H1 (cell line): ENCODE measurements at places on chromosomes 3 and 15. TPM values are rescaled to one million over a fixed set of nuclear protein-coding genes. Genes with fewer than 3 reads are reported as not detected.

- H3K4me3 ChIP-seq, result no peak overlapping the region
- H3K27ac ChIP-seq, result no peak overlapping the region
- DNase-seq, result no peak
- H3K36me3 ChIP-seq, result no peaks in the 10 kb centered on the region
Observed at GRCh38 chr15:70113304-70113700, 15.6 kb upstream of the TLE3 start.

DNA sequence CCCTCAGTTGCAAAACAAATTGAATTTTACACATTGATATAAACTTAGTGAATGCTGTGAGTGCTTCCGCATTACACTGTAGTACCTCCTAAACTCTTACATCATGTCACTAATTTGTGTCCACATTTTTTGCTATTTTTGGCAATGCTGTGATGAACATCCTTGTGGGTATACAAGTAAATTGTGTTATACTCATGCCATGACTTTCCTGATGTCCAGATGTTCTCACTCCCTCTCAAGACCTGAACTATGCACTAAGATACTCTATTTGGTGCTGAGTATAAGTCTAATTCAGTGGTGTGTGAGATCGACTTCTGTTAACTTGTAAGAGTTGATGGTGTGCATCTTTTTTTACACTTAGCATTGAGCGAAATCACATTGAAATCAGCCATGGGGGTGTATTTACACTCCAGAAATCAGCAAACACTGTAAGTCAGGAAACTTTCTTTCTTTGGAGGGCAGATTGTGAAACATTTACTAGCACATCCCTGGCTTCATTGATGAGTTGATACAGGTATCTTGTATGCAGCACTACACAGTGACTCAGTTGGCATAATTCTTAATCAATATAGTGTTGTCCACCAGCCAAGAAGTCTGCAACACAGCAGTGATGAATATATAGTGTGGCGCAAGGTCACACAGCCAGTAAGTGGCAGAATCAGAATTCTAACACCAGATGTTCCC lies 228.1 kb upstream of the RORA start:
- H3K4me3 ChIP-seq, result no peak overlapping the region
- no peak overlapping the region for H3K27ac ChIP-seq
- no peaks in the 10 kb centered on the region for H3K27me3 ChIP-seq
- no peaks in the 10 kb centered on the region for H3K4me1 ChIP-seq
- H3K36me3 ChIP-seq, result no peaks in the 10 kb centered on the region
- no peak for DNase-seq

DNA sequence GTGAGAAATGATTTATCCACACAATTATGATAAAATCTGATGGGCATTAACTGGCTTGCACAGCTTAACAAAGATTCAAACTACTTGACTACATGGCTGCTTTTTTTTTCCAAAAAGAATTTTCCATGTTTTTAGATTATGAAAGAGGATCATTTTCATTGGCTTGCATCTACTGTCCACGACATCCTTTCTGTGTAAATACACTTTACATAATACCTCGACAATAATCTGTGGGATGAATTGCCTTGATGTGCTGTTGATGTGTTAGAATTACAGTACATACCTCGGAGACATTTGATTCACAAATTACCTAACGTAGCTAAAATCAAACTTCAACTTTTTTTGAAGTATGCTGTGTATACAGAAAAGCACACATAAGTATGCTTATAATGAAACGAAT lies 104.4 kb downstream of the PPP2R3A start:
- no peaks in the 10 kb centered on the region for H3K36me3 ChIP-seq
- no peaks in the 10 kb centered on the region for H3K4me1 ChIP-seq
- no peak for DNase-seq

DNA sequence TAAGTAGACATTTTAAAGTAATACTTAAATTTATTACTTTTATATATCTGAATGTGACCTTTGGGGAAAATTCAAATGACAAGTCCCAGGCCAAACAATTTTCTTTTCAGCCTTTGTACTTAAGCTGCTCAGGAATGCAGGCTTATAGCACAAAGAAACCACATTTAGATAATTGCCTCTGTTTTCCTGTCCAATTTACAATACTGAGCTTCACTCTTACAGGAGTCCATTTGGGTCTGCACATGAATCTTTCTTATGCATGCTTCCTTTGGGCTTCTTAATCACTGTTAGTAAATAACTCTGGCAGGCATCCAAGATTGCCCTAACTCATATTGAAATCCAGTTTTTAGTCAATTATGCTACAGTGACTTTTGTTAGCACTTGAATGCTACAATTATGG lies 459.4 kb upstream of the TGFBR2 start:
- H3K27ac ChIP-seq, result no peak overlapping the region
- no peaks in the 10 kb centered on the region for H3K4me1 ChIP-seq
- H3K27me3 ChIP-seq, result no peaks in the 10 kb centered on the region
- H3K4me3 ChIP-seq, result no peak overlapping the region
- no peak for DNase-seq

- H3K4me3 ChIP-seq, result no peak overlapping the region
- no peaks in the 10 kb centered on the region; the same call in 1 of the 2 replicates for H3K4me1 ChIP-seq
- no peaks in the 10 kb centered on the region for H3K27me3 ChIP-seq
- no peak overlapping the region for H3K27ac ChIP-seq
- no peak for DNase-seq
Observed at GRCh38 chr3:27468283-27468886, 15.8 kb downstream of the SLC4A7 start.

GRCh38 chr3:124597273-124597672 lies 133.0 kb upstream of the UMPS start:
- H3K4me1 ChIP-seq, result peaks cover 10% of the 10 kb centered on the region
- H3K36me3 ChIP-seq, result no peaks in the 10 kb centered on the region
- no peak overlapping the region for H3K4me3 ChIP-seq
- H3K27ac ChIP-seq, result no peak overlapping the region

DNA sequence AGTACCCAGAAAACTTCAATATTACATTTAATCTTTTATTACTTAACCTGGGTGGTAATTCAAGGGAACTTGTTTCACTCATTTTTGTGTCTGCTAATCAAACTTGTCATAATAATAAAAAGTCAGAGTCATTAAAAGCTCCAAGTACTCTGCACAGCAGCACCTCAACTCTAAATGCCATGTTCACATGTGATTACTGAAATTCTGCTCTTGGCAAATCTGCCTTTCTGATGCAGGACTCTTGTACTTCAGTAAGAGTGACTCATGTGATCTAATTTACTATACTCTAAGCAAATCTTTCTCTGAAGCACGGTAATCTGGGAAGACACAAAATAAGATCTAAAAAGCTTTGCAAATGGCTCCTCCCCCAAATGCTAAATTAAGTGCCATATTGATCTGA lies 6.4 kb downstream of the ROBO1 start:
- H3K27me3 ChIP-seq, result peaks cover 18% of the 10 kb centered on the region
- H3K36me3 ChIP-seq, result no peaks in the 10 kb centered on the region
- DNase-seq, result no peak
- H3K4me1 ChIP-seq, result no peaks in the 10 kb centered on the region; the same call in 1 of the 2 replicates
- H3K4me3 ChIP-seq, result no peak overlapping the region
- no peak overlapping the region for H3K27ac ChIP-seq

GRCh38 chr15:69394556-69395282 lies 19.4 kb upstream of the KIF23 start:
- H3K36me3 ChIP-seq, result no peaks in the 10 kb centered on the region
- no peak overlapping the region for H3K4me3 ChIP-seq
- peak; percentile 67 for DNase-seq
- no peaks in the 10 kb centered on the region for H3K27me3 ChIP-seq
- H3K4me1 ChIP-seq, result peaks cover 17% of the 10 kb centered on the region; the same call in 1 of the 2 replicates

The GOLGA6B gene
- total RNA-seq, result not detected in 2 replicates

The GALNT15 gene
- not detected in 2 replicates for total RNA-seq

The PHLDB2 gene
- total RNA-seq, result 22.6 and 26.6 TPM in 2 replicates

The ASB14 gene
- total RNA-seq, result not detected in 2 replicates

The PLA2G4D gene
- total RNA-seq, result 0.07 and 0.33 TPM in 2 replicates
